ENCODE measurements at places on chromosomes 5 and 9.

- no peak for DNase-seq
Observed at GRCh38 chr5:161751265-161751664, 65.7 kb downstream of the GABRA6 start.

- DNase-seq, result no peak
Observed at GRCh38 chr5:112979723-112980122, 3.1 kb downstream of the DCP2 start.

- no peak for DNase-seq
Observed at GRCh38 chr5:5239191-5239590, 99.1 kb downstream of the ADAMTS16 start.

- DNase-seq, result peak; percentile 95
Observed at GRCh38 chr9:98146101-98146991, 27.3 kb upstream of the TRIM14 start.

GRCh38 chr5:176543428-176544182, 5.5 kb upstream of the CDHR2 start:
- peak; percentile 93 for DNase-seq

GRCh38 chr5:96529559-96529958, 96.5 kb upstream of the PCSK1 start:
- DNase-seq, result no peak

Measured in NCI-H69 (cell line).